A549 treated with RU486 at 1 μM for 4 hours (cell line): ENCODE measurements at places on chromosomes 12 and 14. TPM values are rescaled to one million over a fixed set of nuclear protein-coding genes. Genes with fewer than 3 reads are reported as not detected.

Gene PTPN6
- 9.5 to 14.0 TPM (median 11.9 TPM) in 5 replicates for total RNA-seq

Gene COX8C
- total RNA-seq, result not detected in 5 replicates

Gene PITPNM2
- 11.7 to 20.3 TPM (median 16.9 TPM) in 5 replicates for total RNA-seq

Gene TMEM106C
- total RNA-seq, result 123 to 152 TPM (median 136 TPM) in 5 replicates

Gene FIGNL2
- 0.22 to 0.41 TPM (median 0.30 TPM) in 5 replicates for total RNA-seq

Gene ABHD12B
- total RNA-seq, result not detected in 5 replicates

Gene DNAH10
- 0.17 to 0.35 TPM (median 0.21 TPM) in 5 replicates for total RNA-seq

Gene PROX2
- total RNA-seq, result not detected in 5 replicates

Gene TAS2R9
- not detected in 5 replicates for total RNA-seq
